ENCODE measurements at places on chromosomes 2 and 18.
A peak's percentile ranks its signal among the peaks of the same experiment; 100 is the strongest.

- no peak for DNase-seq
Observed at GRCh38 chr18:34120294-34120693, 104.4 kb downstream of the NOL4 start.

- DNase-seq, result no peak
Observed at GRCh38 chr2:217065695-217066405, 206.0 kb upstream of the TNP1 start.

- DNase-seq, result no peak
Observed at GRCh38 chr18:9016633-9017166, 85.8 kb upstream of the NDUFV2 start.

DNA sequence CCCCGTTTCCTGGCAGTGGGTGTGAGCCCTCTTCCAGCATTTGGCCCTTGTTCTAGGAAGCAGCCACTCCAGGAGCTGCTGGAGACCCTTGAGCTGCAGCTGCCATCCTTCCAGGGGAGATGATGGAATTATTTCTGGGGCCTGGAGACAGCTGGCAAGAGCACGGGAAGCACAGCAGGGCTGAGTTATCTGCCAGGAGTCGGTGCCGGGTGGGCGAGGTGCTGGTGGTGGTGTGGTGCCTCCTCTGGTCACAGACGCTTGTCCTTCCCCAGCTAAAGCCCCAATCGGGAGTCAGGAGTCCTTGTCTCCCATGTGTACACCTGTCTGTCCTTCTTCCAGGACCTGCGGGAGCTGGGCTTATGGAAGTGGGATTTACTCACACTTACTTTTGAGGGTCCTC lies 36.0 kb downstream of the DPYSL5 start:
- DNase-seq, result no peak

- DNase-seq, result peak; percentile 26
Observed at GRCh38 chr2:160457588-160457987, 36.0 kb downstream of the RBMS1 start.

DNA sequence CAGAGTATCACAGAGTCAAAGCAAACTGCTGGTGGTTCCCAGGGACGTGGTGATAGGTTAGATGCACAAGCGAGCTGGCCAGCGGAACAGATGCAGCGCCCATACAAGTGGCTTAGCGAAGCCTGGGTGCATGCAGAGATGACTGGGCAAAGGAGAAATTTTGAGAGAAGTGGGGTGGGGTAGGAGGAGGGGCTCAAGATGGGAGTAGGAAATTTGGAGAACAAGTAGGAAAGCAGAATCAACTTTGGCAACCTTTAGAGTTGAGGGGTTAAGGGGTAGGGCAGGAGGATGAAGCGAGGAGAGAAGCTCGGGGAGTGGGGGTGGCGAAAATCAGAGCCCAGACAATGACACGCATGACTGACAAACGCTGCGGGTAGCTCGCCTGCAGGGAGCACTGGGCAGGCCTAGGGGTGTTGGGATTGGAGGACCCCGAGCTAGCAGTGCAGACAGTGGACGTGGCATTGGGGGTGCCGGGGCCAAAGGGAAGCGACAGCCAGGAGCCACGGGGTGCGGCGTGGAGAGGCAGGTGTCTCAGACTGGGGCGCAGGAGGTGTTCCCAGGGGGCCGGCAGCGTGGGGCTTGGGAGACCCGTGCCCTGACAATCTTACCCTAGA lies 431 bp downstream of the FAM98A start:
- DNase-seq, result peak; percentile 69

GRCh38 chr2:38093527-38094165 lies 17.7 kb upstream of the CYP1B1 start:
- DNase-seq, result no peak

DNA sequence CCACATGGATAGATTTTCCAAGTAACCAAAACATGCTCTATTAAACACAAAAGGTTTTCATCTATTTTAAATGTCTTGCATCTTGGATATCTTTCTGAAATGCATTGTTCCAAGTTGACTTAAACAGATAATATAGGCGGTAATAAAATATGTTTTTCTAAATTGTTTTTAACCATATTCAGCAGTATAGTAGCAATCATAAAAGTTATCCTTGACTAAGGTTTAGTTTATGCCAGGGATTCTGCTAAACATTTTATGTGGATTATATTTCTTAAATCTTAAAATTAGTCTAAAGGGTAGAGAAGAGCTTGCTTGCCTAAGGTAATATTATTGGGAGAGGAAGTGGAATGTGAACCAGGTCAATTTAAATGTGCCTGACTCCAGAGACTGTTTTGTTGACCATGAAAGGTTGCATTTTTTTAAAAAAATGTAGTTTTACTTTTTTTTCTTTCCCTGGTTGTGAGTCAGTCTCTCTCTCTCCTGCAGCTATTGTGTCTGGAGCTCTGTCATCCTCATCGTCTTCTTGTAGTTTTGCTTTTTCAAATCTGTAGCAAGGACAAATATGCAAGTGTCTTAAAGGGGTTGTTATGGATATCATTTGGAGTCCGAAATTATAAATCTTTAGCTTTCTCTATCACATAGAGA lies 309.1 kb upstream of the COL3A1 start:
- no peak for DNase-seq

DNA sequence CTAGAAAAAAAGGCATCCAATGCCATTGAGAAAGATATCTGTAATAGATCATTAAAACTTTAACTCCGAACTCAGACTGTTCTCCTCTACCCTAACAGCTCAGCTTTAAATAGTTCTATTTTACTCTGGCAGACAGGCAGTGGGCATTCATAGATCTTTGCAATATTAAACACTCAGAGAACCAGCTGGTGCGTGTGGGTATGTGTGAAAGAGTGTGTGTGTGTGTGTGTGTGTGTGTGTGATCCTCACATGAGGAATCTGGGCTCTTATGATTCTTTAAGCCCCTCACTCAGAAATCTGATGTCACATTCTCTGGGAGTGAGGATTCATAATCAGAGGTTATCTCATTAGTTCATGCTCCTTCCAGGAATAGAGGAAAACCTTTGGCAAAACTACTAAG lies 144.3 kb downstream of the KCNH7 start:
- no peak for DNase-seq

DNA sequence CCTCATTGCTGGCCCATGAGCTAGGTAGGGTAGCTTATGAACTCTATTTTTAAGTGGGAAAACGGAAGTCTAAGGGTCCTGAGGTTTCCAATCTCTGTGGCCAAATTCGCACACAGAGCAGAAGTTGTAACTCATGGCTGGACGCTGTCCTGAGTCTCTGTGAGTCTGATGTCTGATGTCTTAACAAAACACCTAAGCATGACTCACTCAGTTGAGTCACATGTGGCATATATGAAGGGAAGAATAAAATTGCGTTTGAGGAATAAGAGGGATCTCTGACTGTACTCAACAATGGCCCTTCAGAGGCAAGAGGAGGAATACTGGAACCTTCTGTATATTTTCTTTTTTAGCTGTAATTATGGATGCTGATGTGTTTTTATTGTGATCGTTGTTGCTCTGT lies 569.7 kb downstream of the RIT2 start:
- no peak for DNase-seq

- no peak for DNase-seq
Observed at GRCh38 chr2:85772019-85772745, 18.4 kb downstream of the ATOH8 start.

DNA sequence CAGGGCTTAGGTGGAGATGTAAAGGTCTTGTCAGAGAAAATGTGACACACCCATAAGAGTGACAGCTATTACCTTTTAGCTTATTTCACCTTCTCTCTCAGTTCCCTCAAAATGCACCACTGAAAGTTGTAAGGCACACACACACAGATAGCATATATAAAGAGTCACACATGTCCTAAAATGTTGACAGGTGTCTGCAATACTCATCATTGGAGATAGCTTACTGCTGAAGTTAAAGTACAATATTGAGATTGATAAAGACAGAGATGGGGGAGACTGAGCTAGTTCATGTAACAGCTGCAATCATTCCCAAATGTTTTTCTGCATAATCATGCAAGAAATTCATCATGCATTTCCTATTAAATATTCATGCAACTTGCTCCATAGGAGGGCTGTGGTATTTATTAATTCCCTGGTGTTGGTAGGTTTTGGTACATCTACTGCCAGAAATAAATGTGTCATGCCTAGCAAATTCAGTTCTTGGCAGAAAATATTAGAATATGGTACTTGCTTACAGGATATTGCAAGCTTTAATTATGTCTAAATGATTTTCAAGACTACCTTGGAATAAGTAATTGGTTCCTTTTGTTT lies 118.8 kb upstream of the RBMS1 start:
- no peak for DNase-seq

GRCh38 chr2:138779406-138779780 lies 797 bp downstream of the NXPH2 start:
- no peak for DNase-seq

Measured in activated CD4-positive, alpha-beta T cell treated with anti-CD3 and anti-CD28 coated beads for 48 hours (primary cell).